ENCODE measurements at places on chromosomes 11 and 22.

- no peak for DNase-seq
Measured at GRCh38 chr11:99275521-99275920, 254.8 kb downstream of the CNTN5 start.

- no peak for DNase-seq
Measured at GRCh38 chr22:47275605-47276449, 513.4 kb downstream of the TBC1D22A start.

DNA sequence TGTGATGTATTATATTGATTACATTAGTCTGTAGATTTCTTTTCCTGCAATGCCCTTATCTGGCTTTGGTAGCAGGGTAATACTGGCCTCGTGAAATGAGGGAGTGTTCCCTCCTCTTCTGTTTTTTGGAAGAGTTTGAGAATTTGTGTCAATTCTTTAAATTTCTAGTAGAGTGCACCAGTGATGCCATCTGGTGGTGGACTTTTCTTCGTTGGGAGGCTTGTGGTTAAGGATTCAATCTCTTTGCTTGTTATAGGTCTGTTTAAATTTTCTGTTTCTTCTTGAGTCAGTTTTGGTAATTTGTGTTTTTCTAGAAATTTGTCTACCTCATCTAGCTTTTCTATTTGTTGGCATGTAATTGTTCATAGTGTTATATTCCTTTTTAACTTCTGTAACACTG is 18.9 kb downstream of the SHANK3 start:
- DNase-seq: no peak

- DNase-seq: no peak
Measured at GRCh38 chr11:30435488-30435887, 112.6 kb downstream of the ARL14EP start.

DNA sequence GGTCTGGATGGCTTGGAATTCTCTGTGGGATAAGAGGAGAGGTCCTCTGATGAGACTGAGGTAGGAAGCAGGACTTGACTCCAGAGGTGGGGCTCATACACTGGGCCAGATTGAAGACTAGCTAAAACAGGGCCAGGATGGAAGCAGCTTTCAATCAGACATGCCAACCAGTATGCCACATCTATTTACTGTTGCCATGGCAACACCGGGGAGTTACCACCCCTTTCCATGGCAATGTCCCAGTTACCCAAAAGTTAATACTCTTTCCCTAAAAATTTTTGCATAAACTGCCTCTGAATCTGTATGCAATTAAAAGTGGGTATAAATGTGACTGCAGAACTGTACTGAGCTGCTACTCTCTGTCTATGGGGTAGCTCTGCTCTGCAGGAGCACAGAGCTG is 247.5 kb upstream of the ZBED5 start:
- DNase-seq: no peak

DNA sequence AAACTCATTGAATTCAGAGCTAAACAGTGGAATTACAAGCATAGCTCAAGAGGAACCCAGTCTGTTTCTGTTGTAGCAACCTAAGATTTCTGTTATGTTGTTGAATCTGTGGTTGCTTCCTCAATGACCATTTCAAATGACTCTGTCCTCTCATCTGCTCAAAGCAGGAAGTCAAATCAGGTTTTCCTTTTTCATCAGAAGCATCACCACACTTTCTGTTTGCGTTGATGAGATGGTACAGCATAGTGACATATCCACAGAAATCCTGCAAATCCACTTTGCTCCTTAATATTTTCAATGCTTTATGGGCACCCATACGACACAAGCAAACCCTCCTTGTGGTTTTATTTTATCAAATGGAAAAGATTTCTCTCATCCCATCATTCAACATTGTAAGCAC is 12.6 kb upstream of the UCP2 start:
- no peak for DNase-seq

DNA sequence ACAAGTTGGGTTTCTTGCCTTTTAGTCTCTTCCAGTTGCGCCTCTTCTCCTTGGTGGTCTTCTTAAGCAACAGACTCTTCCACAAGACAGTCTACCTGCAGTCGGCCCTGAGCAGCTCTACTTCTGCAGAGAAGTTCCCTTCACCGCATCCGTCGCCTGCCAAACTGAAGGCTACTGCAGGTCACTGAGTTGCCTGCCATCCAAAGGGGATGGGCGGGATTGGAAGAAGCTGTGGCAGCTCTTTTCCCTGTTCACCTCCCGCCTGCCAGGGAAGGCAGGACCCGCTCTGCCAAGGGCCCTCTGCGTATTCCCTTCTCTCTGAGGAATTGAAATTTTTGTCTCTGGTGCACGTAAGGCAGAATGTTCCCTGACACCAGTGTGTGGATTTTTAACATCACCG is 9.2 kb upstream of the STT3A start:
- DNase-seq: no peak

- no peak for DNase-seq
Measured at GRCh38 chr11:16809886-16810668, 71.6 kb downstream of the C11orf58 start.

DNA sequence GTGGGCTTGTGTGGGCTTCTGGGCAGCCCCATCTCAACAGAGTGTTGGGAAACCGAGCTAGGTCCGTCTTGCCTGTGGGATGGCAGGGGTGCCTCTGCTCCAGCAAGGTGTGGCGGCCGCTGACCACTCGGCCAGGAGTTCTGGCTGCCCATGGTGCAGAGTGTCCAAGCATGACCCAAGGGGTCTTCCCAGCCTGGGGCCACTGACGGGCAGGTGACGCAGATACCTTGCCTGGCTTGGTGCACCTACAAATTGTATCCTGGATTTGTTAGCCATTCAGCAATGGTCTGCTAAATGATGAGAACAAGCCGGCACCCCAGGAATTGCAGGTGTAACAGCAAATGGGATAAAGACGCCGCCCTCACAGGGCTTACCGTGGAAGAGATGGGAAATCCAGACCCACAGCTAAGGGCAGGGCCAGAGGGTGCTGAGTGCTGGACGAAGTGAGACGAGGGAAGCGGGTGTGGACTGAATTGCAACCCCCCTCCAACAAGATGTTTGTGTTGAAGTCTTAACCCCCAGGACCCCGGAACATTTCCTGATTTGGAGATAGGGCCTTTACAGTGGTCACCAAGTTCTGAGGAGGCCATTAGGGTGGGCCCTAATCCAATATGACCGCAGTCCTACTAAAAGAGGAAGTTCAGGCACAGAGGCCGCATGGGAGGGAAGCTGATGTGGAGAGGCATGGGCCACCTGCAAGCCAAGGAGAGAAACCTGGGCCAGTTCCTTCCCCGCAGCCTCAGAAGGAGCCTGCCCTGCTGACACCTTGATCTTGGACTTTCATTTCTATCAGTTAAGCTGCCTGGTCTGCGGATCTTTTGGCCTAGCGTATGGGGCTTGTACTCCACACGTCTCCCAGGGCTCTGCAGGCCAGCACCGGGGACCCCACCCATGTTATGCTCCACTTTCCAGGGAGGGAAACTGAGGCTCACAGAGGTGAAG is 45.2 kb upstream of the LINC01488 start:
- DNase-seq: no peak

GRCh38 chr11:12188548-12189317 is 78.3 kb downstream of the MICAL2 start:
- DNase-seq: no peak

- DNase-seq: no peak
Measured at GRCh38 chr11:44555031-44555800, 10.2 kb upstream of the CD82 start.

DNA sequence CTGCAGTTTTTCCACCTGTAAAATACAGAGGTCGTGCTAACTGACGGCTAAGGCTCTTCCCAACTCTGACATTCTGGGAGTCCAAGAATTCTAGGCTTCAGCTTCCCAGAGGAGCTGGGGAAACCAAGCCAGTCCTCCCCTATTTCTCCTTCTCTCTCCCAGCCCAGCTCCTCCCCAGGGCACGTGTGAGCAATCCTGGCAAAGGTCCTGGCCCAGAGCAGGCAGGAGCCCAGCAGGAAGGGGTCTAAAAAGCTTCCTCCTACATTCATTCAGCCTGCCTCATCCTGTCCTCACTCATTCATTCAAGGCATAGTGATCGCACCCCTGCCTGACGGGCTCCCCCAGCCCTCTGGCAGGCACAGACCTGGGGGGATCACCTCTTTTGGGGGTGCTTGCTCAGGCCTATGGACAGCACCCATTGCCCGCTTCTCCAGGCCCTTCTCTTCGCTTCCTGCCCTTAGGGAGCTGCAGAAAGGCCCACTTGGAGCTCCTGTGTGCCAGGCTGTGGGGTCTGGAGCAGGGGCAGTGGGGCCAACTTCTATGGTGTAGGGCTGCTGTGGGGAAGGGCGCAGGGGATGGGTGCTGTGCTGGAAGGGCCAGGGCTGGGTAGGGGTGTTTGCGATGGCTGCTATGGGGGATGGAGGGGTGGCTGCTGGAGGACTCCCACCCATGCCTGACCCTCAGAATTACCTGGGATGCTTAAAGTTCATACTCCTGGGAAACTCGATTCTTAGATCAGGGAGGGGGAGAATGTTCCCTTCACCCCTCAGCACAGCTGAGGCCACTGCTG is 9.8 kb downstream of the KCNC1 start:
- no peak for DNase-seq

GRCh38 chr11:79152511-79152910 is 288.3 kb downstream of the TENM4 start:
- no peak for DNase-seq

GRCh38 chr11:57560146-57560545 is 7.3 kb downstream of the UBE2L6 start:
- no peak for DNase-seq

- no peak for DNase-seq
Measured at GRCh38 chr11:46242041-46242951, 35.2 kb upstream of the CREB3L1 start.

DNA sequence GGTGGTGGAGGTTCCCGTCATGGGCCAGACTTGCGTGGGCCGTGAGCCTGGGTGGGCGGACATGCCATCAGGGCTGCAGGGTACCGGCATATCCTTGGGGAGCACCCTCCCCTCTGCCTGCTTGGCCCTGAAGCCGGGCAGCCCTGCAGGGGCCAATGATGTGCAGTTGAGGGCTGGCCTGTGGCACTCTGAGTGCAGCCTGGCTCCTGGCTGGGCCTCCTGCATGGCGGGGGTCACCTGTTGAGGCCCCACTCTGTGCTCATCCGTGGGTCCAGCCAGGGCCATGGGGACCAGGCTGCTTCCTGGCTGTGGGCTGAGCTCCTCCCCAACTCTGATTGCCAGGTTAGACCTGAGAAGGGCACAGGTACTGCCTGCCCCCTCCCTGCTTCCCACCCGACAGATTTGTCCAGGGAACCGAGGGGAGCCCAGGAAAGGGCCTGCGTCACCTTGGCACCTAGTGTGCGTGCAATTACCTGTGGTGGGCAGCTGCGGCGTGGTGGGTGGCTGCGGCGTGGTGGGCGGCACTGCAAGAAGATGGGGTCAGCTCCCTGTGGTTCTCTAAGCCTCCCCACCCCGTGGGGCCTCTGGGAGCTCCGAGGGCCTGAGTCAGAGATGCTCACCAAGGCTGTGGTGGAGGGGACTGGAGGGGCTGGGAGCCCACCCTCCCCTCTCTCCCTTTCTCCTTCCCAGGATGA is 16.2 kb downstream of the MUC6 start:
- no peak for DNase-seq

DNA sequence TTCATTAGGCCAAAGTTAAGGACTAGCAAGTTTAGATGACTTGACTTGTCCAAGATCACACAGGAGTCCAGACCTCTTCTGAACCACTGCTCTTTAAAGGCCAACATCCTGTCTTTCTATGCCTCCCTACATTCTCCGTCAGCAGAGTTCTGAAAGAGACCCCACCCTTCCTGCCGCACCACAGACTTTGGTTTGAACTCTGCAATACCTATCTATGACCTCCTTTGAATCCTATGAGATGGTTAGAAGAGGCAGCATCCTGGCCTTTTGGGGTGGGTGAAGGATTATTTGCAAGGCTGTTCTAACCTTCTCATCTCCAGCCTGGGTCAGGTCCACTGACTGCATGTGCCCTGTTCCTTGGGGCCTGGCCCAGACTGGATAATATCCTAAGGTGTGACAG is 4.3 kb upstream of the RRM1 start:
- no peak for DNase-seq

DNA sequence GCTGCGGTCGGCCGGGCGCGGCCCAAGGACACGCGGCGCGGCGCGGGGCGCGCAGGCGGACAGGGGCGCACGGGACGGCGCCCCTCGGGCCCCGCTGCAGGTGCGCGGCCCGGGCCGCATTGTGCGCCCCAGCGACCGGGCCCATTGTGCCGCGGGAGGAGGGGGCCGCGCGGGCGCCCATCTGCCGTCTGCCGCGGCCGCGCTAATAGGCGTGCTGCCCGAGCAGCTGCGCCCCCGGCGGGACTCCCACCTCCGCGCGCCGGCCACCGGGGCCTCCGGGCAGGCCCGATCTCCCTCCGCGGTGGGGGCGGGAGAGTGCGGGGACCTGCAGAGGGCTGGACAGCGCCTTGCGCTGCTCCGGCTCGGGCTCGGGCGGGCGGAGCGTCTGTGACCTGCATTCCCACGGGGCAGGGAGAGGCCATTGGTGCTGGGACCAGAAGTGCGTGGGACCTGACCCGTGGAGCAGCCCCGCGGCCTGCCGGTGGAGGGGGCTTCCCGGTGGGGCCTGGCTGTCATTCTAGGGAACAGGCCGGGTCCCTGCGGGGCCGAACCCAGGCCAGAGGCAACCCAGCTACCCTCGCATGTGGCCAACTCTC is 933 bp downstream of the BRSK2 start:
- no peak for DNase-seq

GRCh38 chr22:33401291-33401690 is 343.1 kb upstream of the SYN3 start:
- DNase-seq: no peak

DNA sequence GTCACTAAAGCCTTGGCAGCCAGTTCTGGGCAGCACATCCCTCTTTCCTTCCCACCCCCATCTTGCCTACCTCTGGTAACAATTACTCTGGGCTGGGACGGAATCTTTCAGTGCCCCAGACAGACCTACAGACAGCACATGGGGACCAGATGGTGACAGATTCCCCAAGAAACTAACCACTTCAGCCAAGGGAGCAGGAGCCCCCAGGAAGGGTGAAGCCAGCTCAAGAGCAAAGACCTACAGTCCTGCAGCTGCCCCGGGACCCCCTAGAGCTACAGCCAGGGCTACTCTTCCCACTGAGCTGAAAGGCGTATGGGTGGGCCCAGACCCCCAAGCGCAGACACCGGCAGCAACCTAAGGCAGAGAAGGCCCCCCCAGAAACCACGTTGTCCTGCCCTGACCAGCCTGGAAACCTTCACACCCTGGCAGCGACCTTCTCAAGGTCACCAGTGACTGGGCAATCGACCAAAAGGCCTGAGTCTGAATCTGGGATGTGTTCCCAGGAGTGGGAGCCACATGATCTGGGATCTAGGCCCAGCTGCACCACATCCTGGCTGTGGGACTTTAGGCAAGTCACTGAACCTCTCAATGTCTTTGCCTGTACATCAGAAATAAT is 65.8 kb downstream of the LRRC32 start:
- no peak for DNase-seq

DNA sequence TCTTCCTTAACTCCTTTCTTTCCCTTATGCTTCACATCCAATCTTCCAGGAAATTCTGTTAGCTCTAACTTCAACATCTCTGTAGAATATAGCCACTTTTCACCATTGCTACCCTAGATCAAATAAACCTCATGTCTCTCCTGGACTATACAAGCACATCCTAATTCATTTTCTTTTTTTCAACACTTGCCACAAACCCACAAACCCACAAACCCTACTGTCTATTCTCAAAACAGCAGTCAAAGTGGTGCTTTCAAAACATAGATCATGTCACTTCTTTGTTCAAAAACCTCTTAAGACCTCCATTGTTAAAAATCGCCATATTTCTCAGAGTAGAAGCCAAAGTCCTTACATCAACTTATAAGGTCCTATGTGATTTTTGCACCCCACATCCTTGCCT is 94.3 kb downstream of the PIWIL4 start:
- no peak for DNase-seq

- DNase-seq: no peak
Measured at GRCh38 chr11:128284634-128285033, 302.7 kb downstream of the ETS1 start.
